Osteocyte (in vitro differentiated cells): ENCODE measurements at places on chromosomes 1 and 21. TPM values are rescaled to one million over a fixed set of nuclear protein-coding genes. Genes with fewer than 3 reads are reported as not detected.

Gene PKN2
- 43.8 and 46.8 TPM in 2 replicates for total RNA-seq

DNA sequence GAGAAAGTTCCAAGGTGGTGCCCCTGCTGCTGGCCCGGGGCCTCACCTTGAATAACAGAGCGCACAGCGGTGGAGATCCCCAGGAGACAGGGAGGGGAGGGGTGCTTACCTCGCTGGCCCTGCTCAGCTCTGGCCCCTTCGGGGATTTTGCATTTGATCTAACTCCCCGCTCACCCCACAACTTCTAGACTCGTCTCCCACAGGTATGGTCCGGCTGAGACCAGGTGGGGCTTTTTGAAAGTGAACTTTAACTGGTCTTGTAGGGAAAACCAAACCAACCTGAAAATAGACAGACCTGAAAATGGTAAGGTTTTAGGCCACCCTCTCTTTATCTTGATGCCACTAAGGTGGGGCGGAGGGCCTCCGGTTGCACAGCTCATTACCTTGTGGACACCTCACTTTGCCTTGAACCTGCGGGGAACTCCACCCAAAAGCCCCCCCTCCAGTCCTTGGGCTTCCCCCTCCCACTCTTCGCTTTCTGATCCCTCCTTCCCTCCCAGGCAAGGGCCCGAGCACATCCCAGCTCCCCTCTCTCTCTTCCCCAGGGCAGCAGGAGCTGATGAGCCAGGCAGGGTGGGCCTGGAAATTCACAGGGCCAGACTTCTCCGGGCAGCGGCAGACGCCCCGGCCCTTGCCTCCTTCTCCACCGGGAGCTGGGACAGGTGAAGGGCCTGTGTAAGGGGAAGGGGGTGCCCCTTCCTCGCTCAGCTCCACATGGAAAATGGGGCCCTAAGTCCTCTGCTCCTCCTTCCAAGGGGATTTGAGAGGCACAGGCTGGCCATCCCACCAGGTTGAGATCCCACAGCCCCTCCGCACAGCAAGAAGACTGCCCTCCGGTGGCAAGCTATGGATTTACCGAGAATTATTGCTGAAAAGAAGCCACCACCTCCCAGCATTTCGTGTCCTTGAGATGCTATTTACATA is 16.1 kb downstream of the TNFRSF8 start:
- H3K4me1 ChIP-seq, result peaks cover 3% of the 10 kb centered on the region
- no peak overlapping the region for H3K4me3 ChIP-seq
- no peaks in the 10 kb centered on the region for H3K36me3 ChIP-seq
- peaks cover 23% of the 10 kb centered on the region for H3K27me3 ChIP-seq
- no peak overlapping the region for H3K27ac ChIP-seq

GRCh38 chr1:59971464-59971911 is 44.9 kb upstream of the CYP2J2 start:
- H3K4me3 ChIP-seq, result peak overlapping the region; percentile 45
- H3K36me3 ChIP-seq, result no peaks in the 10 kb centered on the region
- DNase-seq, result peak; percentile 92
- H3K27ac ChIP-seq, result no peak overlapping the region
- no peaks in the 10 kb centered on the region for H3K27me3 ChIP-seq
- peaks cover 17% of the 10 kb centered on the region for H3K4me1 ChIP-seq

Gene APOBEC4
- total RNA-seq, result not detected in 2 replicates

DNA sequence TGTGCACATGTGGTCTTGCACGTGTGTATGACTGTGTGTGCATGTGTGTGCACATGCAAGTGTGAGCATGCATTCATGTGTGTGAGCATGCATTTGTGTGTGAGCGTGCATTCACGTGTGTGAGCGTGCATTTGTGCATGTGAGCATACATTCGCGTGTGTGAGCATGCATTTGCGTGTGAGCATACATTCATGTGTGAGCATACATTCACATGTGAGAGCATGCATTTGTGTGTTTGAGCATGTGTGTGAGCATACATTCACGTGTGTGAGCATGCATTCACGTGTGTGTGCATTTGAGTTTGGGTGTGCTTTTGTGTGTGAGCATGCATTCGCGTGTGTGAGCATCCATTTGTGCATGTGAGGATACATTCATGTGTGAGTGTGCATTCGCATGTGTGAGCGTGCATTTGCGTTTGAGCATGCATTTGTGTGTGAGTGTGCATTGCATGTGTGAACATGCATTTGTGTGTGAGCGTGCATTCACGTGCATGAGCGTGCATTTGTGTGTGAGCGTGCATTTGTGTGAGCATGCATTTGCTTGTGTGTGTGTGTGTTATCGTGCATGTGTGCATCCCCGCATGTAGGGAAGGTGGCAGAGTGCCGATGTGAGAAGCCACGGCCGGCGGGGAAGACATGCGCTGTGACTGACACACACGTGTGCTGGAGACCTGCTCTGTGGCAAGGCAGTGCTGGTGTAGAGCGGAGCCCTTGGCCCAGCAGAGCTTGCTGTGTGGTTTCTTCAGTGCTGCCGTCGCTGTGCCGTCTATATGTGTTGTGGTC is 18.2 kb downstream of the ITGB2 start:
- no peaks in the 10 kb centered on the region for H3K4me1 ChIP-seq
- H3K27ac ChIP-seq, result no peak overlapping the region
- H3K27me3 ChIP-seq, result peaks cover 15% of the 10 kb centered on the region
- DNase-seq, result no peak

- peaks cover 34% of the 10 kb centered on the region for H3K4me1 ChIP-seq
- no peak for DNase-seq
- H3K4me3 ChIP-seq, result no peak overlapping the region
- H3K36me3 ChIP-seq, result no peaks in the 10 kb centered on the region
- H3K27ac ChIP-seq, result peak overlapping the region; percentile 29
Observed at GRCh38 chr1:91557039-91557690, 56.5 kb downstream of the CDC7 start.

DNA sequence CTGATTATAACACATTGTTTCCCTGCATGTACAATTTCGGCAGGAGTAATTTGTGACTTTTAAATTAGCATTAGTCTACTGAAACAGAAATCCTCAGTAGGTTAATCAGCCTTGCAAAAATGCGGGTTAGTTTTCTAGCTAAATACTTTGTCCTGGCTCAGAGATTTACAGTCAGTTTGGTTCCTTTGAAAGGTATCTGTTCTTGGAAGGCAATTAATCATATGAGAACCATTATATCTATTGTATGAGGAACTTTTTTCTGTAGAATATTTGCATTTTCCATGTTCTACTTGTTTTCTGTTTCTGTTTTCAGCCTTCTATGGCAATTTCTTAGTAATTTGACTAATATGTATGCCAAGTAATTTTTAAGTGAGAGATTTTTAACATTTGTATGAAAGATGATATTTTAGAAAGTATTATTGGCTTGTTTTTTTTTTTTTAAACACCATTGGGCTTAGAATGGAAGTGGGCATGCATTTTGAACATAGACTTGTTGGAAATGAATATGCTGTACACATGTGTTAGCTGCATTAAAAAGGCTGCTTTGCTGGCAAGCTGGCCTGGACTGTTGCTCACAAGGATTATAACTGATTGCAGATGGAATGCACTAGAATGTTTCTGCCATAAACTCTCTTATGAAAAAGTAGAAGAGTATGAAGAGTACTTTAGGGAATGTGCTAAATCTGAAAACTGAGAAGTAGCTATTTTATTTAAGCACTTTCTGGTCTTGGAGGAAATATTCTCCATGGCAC is 26.2 kb downstream of the KIF1B start:
- H3K27ac ChIP-seq, result no peak overlapping the region
- DNase-seq, result no peak
- peaks cover 6% of the 10 kb centered on the region for H3K36me3 ChIP-seq
- H3K4me1 ChIP-seq, result peaks cover 16% of the 10 kb centered on the region

Gene KRTAP11-1
- not detected in 2 replicates for total RNA-seq

Gene RGS8
- total RNA-seq, result not detected in 2 replicates
